Epithelial cell of alveolus of lung (primary cell): ENCODE measurements at places on chromosomes 5 and 9. TPM values are rescaled to one million over a fixed set of nuclear protein-coding genes. Genes with fewer than 3 reads are reported as not detected.

Gene POU5F2
- total RNA-seq = 0.13 and 0.64 TPM in 2 replicates

Gene CCNI2
- total RNA-seq = under 0.01 TPM in 1 of 2 replicates, not detected in the other

Gene ARHGEF28
- total RNA-seq = 2.1 and 9.1 TPM in 2 replicates

Gene HK3
- not detected in 2 replicates for total RNA-seq

Gene CARTPT
- not detected in 2 replicates for total RNA-seq

Gene FRMD3
- total RNA-seq = 0.13 and 1.3 TPM in 2 replicates

Gene LCN1
- not detected in 2 replicates for total RNA-seq

Gene CTSV
- total RNA-seq = 0.24 and 2.1 TPM in 2 replicates

Gene C9orf153
- not detected in 2 replicates for total RNA-seq

Gene DIPK1B
- 3.2 and 29.0 TPM in 2 replicates for total RNA-seq

Gene GBGT1
- total RNA-seq = 5.7 and 15.4 TPM in 2 replicates

Gene LPAR1
- 49.5 and 116 TPM in 2 replicates for total RNA-seq

Gene FYB1
- total RNA-seq = under 0.01 TPM in 1 of 2 replicates, not detected in the other
